RPMI7951 (cell line): ENCODE measurements at places on chromosomes 12 and 14. TPM values are rescaled to one million over a fixed set of nuclear protein-coding genes. Genes with fewer than 3 reads are reported as not detected.

GRCh38 chr12:124663206-124663605 is 95.8 kb upstream of the NCOR2 start:
- no peak for DNase-seq

DNA sequence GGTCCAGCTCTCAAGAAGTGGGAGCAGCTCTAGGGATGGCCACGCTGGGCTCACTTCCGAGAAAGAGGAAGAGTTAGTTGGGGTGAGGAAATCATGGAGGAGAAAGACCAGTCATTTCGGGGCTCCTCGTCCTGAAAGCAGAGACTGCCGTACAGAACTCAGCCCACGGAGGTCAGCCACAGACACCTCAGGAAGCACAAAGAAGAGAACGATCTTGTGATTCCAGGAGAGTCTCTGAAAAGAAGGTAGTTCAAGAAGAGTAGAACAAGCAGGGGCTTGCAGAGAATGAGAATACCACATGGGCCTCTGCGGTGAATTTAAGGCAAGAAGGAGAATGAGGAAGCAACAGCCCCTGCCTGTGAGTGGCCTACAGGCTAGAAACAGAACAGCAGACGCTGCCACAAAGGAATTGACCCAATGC is 311.9 kb downstream of the CACNA1C start:
- no peak for DNase-seq

GRCh38 chr12:64747695-64748094 is 11.5 kb downstream of the GNS start:
- no peak for DNase-seq

DNA sequence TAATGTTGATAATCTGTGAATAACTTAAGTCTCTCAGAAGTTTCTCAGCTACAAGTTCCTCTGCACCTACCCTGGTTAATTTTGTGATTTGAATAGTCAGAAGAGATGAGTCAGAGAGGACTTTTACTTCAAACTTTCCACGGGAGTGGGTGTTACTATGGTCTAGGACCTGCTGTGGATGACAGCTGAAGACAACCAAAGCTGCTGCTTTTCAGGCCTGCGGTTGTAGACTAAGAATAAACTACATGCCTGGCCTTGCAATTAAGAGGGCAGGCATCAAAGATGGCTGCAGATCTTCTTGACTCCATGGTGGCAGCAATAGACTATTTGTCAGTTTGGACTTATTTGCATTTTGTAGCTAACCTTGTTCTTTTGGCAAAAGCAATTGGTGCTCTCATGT is 227.1 kb upstream of the KRR1 start:
- DNase-seq, result peak; percentile 59

DNA sequence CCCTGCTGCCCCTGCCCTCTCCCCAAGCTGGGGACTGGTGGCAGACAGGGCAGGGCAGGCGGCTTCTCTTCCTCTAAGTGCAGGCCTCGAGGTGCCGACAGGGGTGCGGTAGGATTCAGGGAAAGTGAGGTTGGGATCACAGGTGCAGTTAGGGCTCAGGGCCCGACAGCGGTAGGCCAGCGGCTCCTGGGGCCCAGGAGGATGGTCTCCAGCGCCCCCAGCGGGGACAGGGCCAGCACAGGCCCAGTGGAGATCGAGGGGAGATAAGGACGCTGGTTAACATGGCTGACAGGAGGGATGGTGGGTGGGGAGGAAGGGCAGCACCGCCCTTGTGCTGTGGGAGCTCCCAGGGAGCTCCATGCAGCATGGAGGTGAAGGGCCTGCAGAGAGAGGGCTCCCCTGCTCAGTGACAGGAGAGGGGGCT is 935 bp upstream of the CRIP1 start:
- peak; percentile 21 for DNase-seq

- DNase-seq, result no peak
These were observed 91.9 kb downstream of the SCN8A start for GRCh38 chr12:51682981-51683380.

- DNase-seq, result no peak
These were observed 475.4 kb downstream of the RMST start for GRCh38 chr12:97938031-97938430.

GRCh38 chr12:101051151-101051550 is 158.9 kb downstream of the SLC5A8 start:
- no peak for DNase-seq

The FGF23 gene
- total RNA-seq, result not detected in 2 replicates

The AGAP2 gene
- 0.20 and 0.72 TPM in 2 replicates for total RNA-seq

The JDP2 gene
- 3.7 and 4.3 TPM in 2 replicates for total RNA-seq
